Hypothalamus (tissue), 51 donors: ENCODE measurements at places on chromosomes 11 and 22.

DNA sequence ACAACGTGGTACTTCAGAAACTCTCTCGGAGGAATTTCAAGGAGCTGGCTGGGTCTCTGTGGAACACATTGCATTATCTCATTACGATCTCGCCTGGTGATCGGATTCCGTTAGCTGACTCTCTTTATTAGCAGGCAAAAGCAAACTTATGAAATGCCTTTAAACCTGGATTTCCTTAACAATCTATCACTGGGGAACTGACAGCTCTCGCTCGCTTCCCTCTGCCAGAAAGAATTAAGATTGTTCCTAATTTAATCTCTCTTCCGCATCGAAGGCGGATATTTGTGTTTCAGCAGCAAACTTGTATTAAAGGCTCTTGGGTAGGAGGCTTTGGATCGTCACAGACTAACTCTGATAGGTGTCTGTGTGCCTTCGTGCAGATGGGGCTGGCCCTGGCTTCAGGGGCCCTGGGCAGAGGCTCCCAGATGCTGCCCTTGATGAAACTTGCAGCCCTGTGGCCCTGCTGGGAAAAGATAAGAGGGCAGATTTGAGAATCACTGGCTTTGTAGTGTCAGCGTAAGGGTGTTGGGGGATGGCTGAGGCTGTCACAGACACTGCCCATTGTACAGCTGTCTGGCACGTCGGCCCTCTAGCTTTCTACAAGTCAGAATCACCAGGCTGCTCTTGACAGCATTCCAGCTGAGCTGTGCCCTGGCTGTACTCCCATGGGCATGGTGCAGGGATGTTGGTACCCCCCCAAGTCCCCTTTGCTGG lies 162.2 kb upstream of the NECTIN1 start:
- peak; percentile 51 for DNase-seq

GRCh38 chr22:47394504-47395440 lies 632.3 kb downstream of the TBC1D22A start:
- DNase-seq: no peak

DNA sequence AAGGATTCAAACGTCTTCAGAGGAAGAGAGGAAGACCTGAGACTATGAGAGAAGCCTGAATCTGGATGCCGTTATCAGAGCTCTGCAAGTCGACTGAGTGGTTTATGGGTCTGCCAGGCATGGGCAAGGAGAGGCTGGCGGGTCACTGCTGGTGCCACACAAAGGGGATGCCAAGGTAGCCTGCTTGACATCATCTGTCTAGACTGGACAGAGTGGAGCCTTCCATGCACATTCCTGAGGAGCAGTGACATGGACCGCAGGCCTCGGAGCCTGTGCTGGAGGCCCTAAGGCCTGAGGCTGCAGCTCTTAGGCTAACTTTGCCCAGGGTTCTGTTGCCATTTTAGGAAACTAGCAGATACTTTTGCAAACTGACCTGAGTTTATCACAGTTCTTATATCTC lies 127.4 kb downstream of the WT1 start:
- no peak for DNase-seq

DNA sequence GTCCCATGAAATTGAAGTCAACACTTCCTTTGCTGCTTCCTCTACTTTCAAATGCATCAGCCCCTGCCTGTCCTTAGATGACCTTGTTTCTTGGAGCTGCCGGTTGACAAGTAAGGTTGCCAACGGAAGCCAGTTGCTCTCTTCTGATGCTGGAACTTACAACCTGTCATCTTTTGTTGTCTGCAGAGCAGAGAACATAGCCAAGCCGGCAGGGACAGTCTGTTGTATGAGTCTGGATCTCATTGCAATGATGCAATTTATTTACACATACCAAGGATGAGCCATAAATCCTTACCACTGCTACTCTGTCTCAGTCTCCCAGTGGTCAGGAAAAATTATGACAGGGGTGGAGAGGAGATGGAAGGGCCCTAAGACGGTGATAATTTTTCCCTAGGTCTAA lies 151.4 kb downstream of the BLID start:
- DNase-seq: no peak

DNA sequence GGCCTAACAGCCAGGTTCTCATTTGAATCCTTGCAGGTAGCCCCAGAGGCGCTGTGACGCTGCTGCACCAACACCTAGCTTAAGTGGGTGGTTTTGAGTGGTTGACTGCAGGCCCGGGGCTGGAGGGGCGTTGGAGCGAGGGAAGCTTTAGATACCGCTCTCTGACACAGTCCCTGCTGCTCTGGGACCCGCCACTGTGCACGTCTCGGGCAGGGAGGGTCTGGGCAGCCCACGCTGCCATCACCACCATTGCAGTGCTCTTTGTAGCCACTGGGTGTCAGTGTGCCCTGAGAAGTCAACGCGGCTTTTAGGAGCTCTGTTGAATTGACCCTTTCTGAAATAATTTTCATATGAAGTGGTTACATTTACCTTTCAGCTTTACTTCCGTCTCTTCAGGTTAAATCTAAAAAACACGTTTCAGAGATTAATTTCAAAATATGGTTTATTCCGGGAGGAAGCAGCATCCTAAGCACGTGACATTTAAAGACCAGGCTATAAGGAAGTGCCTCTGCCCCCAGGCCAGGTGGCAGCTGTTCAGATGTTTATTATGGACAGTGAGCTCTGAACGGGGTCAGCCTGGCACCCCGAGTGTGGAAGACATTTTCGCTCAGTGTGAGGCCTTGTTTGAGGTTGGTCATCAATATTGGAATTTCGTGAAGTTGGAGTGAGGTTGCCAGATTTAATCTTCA lies 30.9 kb upstream of the PARVB start:
- peak; percentile 32 for DNase-seq

DNA sequence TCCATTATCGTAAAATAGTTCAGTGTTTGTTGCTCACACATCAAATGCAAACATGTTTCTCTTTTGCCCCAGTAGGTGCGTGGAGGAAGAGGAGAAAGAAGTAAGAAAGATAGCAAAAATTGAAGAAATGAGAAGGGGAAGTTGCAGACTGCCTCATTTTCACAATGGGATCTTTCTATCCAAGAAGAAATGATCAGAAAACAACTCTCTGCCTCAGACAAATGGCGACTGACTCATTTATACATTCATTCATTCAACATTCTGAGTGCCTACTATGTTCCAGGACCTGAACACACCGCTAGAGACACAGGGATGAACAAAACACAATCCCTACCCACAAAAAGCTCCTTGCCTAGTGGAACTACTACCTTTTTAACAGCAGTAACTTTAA lies 367 bp downstream of the HPS5 start:
- DNase-seq: no peak

DNA sequence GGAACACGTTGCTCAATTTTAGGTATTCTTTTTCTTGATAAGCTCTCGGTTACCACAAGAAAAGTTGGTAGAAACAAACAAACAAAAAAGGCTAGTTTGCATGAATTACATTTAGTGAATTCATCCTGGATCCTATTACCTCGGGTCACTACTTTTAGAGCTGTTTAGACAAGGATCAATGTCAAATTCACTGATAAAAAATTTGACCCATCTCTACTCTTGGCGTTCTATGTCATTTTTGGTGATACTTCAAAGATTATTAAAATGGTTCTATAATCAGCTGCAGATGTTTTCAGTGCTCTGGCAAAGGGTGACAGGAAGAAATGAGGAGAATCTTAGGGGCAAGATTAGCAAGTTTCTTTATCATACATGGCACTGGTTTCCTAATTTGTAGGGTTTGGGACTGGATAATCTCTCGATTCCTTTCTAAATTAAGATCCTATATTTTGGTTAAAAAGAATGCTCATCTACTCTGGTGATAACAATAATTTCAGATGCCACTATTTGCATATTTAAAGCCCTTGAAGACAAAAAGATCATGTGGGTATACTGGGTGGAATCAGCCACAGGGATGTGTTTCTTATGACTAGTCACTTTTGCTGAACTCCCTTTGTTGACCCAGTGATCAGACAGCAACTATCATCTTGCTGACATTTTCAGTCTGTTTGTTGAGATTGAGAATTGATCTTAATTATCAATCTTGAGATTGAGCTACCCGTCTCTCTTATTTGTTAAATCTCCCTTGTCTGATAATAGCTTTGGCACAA lies 442.9 kb downstream of the AASDHPPT start:
- no peak for DNase-seq

DNA sequence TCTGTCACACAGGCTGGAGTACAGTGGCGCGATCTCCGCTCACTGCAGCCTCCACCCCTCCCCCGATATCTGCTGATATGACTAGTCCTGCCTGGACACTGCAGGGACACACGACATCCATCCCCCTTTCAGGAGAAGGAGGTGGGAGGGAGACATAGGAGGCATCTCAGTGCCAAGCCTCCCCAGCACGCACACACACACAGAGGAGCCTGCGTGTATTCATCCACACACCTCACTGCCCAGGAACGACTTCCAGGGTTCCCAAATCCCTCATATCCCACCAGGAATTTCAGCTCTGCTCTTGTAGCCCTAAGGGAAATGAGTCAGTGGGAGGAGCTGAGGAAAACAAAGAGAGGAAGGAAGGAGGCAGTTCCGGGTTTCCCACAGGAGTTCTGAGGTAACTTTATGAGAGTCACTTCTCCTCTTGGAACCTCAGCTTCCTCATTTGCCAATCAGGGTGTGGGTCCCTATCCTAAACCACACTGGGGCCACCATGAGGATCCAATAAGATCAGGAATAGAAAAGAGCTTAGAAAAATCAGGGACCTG lies 37.2 kb upstream of the ACER3 start:
- no peak for DNase-seq

- no peak for DNase-seq
Observed at GRCh38 chr11:67588136-67588503, 4.5 kb downstream of the GSTP1 start.

DNA sequence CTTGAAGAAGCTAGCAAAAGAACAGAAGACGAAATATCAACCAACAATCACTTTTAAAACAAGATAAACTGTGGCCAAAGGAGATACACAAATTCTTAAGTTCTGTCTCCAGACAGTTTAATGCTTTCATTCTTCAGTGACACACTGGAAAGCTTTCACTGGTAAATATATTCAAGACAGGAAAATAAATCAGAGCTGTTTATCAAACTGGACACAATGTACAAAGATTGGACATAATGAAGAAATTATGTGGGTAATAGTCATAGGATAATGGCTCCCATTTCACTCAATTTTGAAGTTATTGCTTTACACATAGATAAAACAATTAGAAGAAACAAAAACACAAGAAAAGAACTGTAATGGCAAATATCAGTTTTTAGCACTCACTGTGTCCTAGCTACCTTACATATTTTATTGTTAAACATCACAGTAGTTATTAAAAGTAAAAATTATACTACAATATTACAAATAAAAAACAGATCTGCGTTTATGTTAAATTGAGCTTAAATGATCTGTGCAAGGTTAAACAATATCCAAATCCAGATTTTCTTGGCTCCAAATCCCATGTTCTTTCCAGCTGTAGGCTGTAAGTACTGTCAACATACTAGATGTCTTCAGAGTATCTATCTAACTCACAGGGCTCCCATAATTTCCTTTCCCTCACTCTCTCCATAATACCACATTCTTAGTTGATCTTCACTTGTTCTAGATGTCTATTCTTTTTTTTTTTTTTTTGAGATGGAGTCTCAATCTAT lies 38.6 kb upstream of the NOX4 start:
- DNase-seq: no peak

GRCh38 chr11:71327156-71328085 lies 75.0 kb upstream of the SHANK2 start:
- no peak for DNase-seq

DNA sequence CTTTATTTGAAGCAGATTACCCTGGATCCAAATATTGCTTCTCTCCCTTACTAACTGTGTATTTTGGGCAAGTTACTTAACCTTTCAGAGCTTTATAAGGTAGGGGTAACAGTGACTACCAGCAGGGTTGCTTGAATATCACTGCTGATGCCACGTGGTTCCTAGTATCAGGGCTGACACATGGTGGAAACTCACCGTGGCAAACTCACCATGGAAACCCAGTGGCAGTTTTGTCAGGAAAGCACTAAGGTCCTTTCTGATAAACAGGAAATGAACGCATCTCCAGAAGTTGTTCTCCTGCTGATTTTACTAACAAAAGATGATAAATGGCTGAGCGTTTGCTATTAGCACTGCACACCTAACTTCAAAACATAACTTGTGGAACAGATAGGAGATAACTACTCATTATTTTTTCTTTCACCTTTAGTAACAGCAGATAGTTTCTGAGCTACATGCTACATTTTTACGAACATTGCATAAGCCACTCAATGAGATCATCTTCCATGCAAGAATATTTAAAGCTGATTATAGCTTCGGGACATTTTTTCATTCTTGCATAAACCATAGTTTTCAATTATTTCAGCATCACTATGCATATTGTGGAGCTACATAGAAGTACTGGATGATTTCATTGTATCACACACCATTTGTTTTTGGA lies 59.7 kb upstream of the RAG2 start:
- no peak for DNase-seq
